AG09309 (cell line): ENCODE measurements at places on chromosomes 7 and 10.

DNA sequence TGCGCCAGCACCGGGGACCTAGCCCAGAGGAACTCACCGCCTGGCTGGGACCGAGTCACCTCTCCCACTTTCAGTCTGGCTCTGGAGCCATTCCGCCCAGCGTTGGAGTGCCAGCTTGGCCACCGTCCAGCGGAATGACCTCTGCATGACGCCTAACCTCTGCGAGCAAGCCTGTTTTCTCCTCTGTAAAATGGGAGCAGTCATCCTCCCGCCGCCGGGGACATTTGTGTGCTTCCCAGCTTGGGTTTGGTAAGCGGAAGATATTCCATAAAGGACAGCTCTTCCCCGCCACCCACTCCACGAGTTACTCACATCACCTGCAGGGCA lies 1.3 kb upstream of the ZCCHC24 start:
- no peak for DNase-seq

- DNase-seq = no peak
Observed at GRCh38 chr10:46305079-46305818, 18.5 kb downstream of the ANTXRL start.

DNA sequence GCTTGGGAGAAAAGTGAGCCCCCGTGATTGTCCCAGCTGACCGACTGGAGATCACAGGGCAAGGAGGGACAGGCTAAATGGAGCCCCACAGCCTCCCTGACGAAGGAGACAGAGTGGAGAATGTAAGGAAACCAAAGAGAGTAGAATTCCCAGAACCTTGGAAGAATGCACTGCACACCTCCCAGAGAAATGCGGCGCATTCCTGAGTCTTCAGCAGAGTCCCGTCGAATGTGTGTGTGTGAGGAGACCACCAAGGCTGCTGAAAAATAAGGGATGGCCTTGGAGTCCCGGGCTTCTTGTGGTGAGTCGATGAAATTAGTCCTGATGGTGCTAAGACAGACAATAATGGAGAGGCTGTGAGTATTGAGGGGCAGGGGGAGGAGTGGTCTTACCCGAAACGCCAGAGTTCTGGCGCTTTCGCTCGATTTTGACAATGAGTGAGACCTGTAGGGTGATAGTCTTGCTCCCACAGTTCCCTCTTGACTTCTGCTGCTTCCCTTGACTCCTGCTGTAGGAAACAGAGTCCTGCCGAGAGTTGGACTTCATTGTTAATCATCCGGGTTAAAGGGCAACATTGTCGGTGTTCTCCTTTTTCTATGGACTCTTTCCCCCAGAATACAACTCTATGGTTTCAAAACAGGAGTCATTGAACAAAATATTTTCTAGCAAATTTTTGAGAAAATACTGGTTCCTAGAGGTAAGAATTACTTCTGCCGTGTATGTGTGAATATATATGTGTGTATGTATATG lies 103.2 kb downstream of the CNNM2 start:
- DNase-seq = no peak

DNA sequence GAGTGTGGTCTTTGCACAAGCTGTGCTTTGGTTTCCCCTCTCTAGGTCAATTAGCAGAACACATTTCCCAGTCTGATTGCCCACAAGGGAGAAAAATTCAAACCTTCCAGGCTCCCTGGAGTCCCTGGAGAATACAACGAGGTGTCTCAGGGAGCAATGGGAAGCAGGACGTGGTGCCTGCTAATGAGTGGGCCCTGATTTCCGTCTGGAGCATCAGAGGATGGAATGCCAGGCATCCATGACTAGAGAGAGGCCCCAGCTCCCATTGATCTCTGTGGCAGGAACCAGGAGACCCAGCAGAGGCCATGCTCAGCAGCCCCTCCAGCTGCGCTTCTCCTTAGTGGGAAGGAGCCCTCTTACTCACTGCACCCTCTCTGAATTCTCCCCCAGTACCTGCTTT lies 33.2 kb upstream of the TLX1 start:
- DNase-seq = no peak

DNA sequence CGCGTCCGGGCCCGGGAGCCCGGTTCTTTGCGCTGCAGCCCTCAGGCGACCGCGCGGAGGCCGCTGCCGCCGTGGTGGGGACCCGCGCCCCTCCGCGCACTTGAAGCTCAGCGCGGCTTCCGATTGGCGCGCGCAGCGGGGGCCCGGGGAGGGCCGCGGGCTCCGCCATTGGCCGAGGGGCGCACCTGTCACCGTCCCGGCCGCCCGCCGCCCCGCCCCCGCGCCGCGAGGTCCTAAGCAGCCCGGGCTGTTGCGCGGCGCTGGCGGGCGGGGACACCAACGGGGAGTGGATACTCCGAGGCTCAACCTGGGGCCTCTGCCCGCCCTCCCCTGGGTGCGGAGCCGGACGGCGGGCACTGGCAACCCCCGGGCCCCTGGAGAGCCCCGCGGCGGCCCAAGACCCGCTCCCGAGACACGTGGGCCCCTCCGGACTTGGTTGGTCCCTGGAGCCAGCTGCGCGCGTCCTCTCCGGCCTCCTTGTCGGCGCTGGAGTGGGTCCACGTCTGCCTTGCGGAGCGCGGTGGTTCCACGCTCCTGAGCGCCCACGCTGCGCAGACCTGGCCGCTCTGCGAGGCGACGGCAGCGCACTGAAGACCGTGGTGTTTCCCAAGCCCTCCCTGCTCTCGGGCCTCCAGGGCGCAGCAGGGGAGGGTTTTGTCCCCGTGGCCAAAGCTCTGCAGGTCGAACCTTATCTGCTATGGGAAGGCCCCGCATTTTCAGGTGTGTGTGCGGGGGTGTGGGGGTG lies at the start of gene MNX1:
Gene MNX1, minus strand, starts transcription at position 76 of the 745 bp plus-strand sequence. CDS start 313 bp downstream, outside the sequence.
- DNase-seq = no peak

- no peak for DNase-seq
Observed at GRCh38 chr7:57651006-57651405, 201.0 kb downstream of the ZNF716 start.

GRCh38 chr7:131753620-131754222 lies 197.3 kb upstream of the PODXL start:
- no peak for DNase-seq

- no peak for DNase-seq
Observed at GRCh38 chr10:128633864-128634540, 507.8 kb upstream of the MKI67 start.

GRCh38 chr10:77539147-77539935 lies 98.3 kb downstream of the KCNMA1 start:
- DNase-seq = no peak

GRCh38 chr7:17090751-17091150 lies 207.7 kb upstream of the AHR start:
- peak; percentile 76 for DNase-seq

- no peak for DNase-seq
Observed at GRCh38 chr10:73902351-73902750, 8.6 kb upstream of the PLAU start.

DNA sequence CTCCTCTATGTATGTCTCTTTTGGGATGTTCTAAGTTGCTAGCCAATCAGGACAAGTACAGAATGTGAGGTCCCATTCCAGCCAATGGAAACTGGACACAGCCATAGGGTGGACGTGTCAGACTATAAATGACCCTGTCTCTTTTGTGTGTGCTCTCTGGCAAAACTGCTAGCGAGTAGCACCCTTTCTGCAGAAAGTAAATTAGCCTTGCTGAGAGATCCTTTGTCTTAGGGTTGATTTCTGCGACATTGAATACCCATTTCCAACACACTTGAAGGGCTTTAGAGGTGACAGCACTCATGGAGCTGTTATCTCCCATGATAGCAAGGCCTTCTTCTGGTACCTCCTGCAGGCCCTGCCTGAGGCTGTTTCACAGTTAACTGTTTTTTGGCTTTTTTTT lies 107.5 kb downstream of the CCNY start:
- DNase-seq = no peak

GRCh38 chr7:28855538-28856217 lies 102.5 kb downstream of the TRIL start:
- DNase-seq = peak; percentile 80

GRCh38 chr7:151038951-151039849 lies 9.1 kb upstream of the ASIC3 start:
- DNase-seq = peak; percentile 71

DNA sequence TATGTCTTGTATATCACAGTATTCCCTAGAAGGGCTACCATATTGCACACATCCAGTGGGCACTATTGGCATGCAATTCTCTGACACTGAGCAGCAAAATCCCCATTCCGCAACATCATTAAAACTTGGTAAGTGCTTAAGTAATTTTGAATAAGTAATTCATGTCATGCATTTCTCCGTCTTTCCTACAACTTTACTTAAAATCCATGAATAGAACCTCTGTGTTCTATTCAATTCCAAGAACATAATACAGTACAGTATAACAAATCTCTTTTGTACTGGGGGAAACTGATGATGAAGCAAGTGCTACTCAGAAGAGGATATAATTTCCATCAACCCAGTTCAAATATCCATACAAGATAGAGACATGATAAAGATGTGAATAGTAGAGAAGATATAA lies 80.9 kb upstream of the SEMA3C start:
- no peak for DNase-seq

DNA sequence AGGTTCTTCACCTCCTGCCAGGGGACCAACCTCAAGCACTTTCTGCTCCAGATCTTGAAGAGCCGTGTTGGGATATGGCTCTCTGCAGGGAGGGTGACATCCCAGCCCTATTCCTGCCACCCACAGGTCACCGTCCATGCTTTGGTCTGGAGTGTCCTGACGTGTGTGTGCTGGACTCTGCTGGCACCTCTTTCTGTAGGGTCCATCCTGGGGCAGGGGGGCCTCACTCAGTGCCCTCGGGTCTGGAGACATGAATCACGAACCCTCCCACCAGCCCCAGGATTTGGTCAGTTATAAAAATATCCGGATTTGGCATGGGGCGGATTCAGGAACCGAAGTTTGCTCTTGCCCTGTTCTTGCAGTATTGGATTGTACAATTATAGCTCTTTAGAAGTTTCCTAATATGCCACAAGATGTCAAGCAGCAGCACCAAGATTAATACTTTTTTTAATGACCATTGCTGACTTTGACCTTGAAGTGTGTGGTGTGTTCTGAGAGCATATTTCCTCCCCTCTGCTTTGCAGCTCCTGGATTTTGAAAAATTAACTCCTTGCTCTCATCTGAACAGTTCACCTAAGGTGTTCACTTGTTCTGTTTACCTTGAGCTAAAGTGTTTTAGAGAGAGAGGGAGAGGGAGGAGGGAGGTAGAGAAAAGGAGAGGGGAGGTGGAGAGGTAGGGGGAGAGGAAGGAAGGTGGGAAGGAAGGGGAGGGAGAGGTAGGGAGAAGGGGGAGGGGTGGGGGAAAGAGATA lies 95.4 kb upstream of the SHH start:
- DNase-seq = no peak

- DNase-seq = no peak
Observed at GRCh38 chr7:105808209-105808608, 68.2 kb downstream of the ATXN7L1 start.

- DNase-seq = no peak
Observed at GRCh38 chr7:117047496-117047895, 94.2 kb downstream of the ST7 start.

- DNase-seq = no peak
Observed at GRCh38 chr7:96329241-96329640, 7.3 kb upstream of the SLC25A13 start.

GRCh38 chr7:34036051-34036920 lies 130.9 kb downstream of the BMPER start:
- no peak for DNase-seq

GRCh38 chr7:44678101-44678470 lies 70.6 kb upstream of the ZMIZ2 start:
- DNase-seq = peak; percentile 16

- no peak for DNase-seq
Observed at GRCh38 chr10:65355141-65355680, 1570.6 kb upstream of the LRRTM3 start.

DNA sequence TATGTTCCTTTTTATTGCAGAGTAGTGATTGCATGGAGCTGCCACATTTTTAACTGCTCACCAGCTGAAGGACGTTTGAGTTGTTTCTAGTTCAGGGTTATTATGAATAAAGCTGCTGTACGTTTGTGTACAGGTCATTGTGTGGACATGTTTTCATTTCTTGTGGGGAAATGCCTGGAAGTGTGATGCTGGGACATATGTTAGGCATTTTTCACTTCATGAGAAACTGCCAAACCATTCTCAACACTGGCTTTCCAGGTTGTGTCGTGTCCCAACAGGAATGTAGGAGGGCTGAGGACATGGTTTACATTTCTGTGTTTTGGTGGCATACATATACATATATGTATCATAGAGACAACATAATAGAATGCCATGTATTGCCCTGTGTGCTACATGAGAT lies 73.0 kb downstream of the NEURL1 start:
- no peak for DNase-seq

- DNase-seq = no peak
Observed at GRCh38 chr10:58756130-58756719, 243.6 kb downstream of the BICC1 start.

GRCh38 chr7:67725423-67725822 lies 728.8 kb downstream of the TYW1 start:
- DNase-seq = no peak

GRCh38 chr10:119316729-119317097 lies 109.3 kb downstream of the GRK5 start:
- no peak for DNase-seq

DNA sequence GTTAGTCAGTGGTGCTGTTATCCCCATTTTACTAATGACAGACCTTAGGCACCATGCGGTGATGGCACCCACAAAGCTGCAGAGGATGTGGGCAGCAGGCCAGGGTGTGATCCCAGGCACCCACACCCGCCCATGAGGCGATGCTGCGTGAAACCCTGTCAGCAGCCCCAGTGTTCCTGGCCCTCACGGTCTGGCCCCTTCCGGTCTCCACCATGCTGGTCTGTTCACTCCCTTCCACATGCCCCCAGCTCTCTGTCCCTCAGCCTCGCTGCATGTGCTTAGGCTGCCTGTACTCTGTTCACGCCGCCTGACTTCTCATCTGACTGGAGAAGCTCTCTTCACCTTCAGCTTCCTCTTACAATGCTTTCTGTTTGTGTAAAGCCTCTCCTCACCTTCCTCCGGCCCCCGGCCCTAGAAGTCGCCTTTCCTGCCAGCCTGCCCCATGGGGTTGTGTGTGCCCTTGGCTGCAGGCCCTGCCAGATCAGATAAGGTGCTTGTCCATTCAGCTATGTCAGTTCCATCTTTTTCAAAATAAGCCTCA lies 17.6 kb upstream of the ORAI2 start:
- DNase-seq = no peak

DNA sequence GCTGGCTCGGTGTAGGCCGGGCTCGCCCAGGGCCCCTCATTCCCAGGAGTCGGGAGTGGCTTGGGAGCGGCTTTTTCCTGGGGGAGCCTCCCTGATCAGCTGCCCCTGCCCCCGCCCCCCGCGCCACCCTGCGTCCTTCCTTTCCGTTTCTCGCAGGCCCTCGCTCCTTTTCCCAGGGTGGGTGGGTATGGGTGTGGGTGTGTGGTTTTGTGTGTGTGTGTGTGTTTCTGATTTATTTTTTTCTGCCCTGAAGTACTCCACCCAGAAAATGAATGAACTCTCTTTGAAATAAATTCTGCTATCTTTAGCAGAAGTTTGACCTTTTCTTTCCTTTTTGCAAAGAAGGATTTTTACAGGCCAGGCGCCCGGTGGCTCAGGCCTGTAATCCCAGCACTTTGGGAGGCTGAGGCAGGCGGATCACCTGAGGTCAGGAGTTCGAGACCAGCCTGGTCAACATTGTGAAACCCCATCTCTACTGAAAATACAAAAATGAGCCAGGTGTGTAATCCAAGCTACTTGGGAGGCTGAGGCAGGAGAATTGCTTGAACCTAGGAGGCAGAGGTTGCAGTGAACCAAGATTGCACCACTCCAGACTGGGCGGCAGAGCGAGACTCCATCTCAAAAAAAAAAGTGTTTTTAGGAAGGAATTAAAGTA lies 30.0 kb upstream of the AP5Z1 start:
- no peak for DNase-seq

- DNase-seq = no peak
Observed at GRCh38 chr7:132438926-132439325, 137.3 kb downstream of the PLXNA4 start.
